GM12891 (cell line): ENCODE measurements at places on chromosomes 4 and X.

DNA sequence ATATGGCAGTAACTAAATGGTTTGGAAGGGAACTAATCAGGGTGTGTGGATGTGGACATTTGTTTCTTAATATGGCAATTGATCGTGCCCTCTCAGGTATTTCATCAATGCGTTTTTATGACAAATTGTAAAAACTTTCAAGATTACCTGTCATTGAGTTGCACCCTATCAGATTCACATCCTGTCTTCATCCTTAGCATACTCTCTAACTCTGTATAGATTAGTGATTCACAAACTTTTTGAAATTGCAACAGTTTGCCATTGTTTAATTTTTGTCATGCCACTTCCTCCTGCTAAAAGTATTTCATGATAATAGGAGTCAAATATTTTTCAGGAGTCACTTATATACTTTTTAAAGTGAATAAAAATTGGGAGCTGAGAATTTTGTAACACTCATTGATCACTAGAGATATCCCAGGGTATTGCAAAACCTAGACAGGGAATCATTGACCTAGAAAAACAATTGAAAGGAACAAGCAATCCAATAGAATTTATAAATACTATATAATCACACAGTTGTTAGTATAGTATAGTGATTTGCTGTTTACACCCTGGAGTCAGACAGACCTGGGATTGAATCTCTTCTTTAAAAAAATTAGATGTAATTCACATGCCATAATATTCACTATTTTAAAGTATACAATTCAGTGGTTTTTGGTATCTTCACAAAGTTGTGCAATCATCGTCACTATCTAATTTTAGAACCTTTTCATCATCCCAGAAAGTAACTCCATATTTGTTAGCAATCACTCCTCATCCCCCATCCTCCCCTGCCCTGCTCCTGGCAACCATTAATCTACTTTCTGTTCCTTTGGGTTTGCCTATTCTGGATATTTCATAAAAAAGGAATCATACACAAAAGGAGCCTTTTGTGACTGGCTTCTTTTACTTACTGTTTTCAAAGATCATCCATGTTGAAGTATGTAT, 8.9 kb downstream of the MID2 start:
- no peak for DNase-seq

DNA sequence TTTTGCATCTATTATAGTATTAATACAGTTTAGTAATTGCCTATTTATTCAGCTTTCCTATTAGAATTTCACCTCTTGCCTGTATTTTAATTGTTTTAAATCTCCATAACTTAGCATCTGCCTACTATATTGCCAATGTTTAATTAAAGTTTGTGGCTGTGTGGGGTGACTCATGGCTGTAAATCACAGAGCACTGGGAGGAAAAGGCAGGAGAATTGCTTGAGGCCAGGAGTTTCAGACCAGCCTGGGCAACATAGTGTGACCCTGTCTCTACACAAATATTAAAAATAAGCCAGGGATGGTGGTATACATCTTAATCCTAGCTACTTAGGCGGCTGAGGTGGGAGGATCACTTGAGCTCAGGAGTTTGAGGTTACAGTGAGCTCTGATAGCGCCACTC, 14.5 kb upstream of the CCSER1 start:
- no peak for DNase-seq

- no peak for DNase-seq
Measured at GRCh38 chrX:30888526-30889146, 418 bp downstream of the TAB3 start.

DNA sequence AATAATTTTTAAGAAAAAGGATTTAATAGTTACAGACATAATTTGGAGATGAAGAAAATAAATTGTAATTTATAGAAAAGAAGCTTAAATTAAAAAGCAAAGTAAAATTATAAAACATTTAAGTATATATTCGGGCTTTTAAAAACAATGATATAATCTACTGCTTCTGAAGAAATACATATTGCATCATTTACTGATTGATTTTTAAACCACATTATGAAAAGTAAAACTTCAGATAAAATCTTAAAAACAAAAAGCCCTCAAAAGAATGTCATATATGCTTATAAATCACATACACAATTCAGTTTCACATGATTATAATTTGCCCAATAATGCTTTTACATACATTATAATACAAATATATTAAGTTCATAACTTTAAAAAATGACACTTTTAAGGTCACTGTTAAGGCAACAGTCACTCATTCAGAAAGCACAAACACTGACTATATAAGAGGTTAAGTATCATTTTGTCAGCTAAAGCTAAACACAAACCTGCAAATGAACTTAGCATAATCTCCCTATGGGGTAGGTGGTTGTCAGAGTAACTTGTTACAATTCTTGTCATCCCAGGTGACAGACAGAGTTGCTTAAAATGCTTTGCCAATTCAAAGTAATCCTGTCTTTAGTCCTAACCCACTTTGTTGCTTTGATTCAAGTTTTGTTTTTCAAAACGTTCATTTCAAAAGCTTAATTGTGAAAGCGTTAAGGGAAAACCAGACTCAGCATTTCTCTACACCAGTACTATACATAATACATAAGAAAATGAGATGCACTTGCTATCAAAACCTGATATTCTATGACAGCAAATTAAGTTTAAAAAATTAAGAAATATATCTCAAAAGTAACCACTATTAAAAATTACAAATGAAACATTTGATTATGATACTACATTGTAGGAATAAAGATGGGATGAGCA, 90.6 kb upstream of the MAB21L2 start:
- DNase-seq = no peak
